CD4-positive, alpha-beta T cell treated with Interleukin-15 for 1 hour (primary cell): ENCODE measurements at places on chromosomes 13 and 19.

- DNase-seq, result no peak
These were observed 110.6 kb downstream of the PCDH9 start for GRCh38 chr13:67119481-67119894.

- DNase-seq, result peak; percentile 71
These were observed 13.6 kb downstream of the LTBP4 start for GRCh38 chr19:40614622-40615411.

DNA sequence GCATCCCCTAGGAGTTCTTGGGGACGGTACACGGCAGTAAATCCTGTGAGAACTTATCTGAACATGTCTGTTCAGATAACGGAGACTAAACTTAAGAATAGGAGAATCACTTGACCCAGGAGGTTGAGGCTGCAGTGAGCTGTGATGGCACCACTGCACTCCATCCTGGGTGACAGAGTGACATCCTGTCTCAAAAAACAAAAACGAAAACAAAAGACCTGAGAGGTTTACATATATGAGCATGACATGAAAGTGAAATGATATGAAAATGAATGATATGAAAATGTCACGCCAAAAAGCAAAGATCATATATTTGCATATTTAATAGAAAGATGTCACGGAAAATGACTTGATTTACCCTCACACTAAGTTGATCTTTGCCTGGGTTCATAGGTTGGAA is 5.8 kb downstream of the ZNF175 start:
- DNase-seq, result no peak

GRCh38 chr19:45939792-45940514 is 25.4 kb upstream of the NANOS2 start:
- DNase-seq, result no peak

GRCh38 chr19:7619671-7620441 is 9.5 kb downstream of the XAB2 start:
- no peak for DNase-seq

DNA sequence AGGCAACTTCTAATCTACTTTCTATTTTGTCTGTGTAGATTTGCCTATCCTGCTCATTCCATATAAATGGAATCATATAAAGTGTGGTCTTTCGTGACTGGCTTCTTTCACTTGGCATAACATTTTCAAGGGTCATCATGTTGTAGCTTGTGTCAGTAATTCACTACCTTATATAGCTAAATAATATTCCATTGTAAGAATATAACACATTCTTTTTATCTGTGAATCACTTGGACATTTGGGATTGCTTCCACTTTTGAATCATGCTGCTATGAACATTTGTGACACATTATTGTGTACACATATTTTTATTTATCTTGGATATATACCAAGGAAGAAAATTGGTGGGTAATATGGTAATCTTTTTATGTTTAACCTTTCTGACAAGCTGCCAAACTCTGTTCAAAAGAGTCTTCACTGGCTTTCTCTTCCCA is 89.0 kb upstream of the CSNK1A1L start:
- no peak for DNase-seq

- no peak for DNase-seq
These were observed 102.3 kb upstream of the ABCC4 start for GRCh38 chr13:95403349-95404140.

GRCh38 chr13:44160591-44161191 is 212.9 kb upstream of the SERP2 start:
- no peak for DNase-seq

DNA sequence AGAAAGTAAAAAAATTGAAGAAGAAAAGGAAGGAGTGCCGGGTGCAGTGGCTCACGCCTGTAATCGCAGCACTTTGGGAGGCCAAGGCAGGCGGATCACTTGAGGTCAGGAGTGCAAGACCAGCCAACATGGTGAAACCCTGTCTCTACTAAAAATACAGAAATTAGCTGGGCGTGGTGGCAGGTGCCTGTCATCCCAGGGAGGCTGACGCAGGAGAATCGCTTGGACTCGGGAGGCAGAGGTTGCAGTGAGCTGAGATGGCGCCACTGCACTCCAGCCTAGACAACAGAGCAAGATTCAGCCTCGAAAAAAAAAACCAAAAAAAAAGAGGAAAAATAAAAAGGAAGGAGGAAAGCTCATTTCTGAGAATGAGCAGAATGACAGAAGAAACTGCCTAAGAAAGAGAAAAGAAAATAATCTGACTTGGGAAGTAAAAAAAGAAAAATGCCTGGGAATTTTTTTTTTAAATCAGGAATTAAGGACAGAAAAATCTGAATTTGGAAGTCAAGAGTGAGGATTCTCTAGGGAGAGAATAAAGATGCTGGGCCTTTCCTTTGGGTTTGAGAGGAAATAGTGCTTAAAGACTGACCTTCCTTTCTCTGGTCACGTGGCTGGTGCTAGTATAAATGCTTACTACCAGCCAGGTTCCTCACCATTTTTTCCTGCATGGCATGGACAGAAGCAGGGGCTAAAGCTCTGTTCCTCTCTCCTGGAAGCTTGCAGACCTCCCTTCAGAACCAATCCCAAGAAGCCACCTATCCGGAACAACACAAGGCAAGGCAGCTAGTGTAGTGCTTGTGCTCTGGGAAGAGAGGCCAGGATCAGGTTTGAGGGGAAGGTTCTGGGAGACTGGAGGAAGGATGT is at the start of gene FFAR2:
FFAR2 (plus strand) TSS at position 652 of the 864 bp plus-strand sequence. CDS start 1,458 bp downstream, outside the sequence.
- peak; percentile 66 for DNase-seq

DNA sequence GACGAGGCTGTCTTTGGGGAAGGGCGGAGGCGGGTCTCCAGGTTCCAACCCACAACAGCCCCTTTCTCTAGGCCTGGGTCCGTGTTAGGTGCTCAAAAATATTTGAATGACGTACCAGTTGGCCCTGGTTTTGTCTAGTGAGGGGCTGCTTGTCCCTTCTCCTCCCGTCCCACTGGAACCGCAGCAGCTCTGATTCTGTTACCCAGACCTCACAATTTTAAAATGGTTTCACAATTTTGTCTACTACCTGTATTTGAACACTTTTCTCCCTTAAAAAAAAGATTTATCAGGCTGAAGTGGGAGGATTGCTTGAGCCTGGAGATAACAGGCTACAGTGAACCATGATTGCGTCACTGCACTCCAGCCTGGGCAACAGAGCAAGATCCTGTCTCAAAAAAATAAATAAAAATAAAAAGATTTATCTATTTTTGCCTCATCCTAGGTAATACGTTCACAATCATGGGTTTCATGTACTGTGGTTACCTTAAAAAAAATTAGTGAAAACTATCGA is 1.3 kb upstream of the IRF2BP1 start:
- DNase-seq, result no peak

GRCh38 chr13:94765814-94766213 is 53.5 kb upstream of the SOX21 start:
- DNase-seq, result no peak
